Stimulated activated CD4-positive, alpha-beta T cell treated with anti-CD3 and anti-CD28 coated beads, Interleukin-15, amount 100 ng/mL, for 24 hours (primary cell): ENCODE measurements at places on chromosomes 1 and 21.

DNA sequence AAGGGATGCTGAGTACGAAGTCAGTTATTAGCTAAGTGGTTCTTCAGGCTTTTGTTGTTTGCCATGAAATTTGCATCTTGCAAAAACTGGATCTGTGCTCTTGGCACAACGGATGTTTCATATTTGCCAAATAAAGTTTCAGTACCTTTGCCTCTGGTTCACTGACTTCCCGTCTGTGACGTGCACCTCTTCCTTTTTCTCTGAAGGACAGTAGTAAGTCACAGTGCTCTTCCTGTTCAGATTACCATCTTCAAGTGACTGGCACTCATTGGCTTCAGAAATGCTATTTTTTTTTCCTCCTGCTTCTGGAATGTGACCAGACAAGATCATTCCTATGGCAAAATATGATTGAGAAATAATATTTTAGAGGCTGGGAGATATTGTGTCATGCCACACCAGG lies 75.9 kb upstream of the GREM2 start:
- peak; percentile 8 for DNase-seq

GRCh38 chr1:226912587-226913176 lies 27.4 kb upstream of the COQ8A start:
- DNase-seq: peak; percentile 62

DNA sequence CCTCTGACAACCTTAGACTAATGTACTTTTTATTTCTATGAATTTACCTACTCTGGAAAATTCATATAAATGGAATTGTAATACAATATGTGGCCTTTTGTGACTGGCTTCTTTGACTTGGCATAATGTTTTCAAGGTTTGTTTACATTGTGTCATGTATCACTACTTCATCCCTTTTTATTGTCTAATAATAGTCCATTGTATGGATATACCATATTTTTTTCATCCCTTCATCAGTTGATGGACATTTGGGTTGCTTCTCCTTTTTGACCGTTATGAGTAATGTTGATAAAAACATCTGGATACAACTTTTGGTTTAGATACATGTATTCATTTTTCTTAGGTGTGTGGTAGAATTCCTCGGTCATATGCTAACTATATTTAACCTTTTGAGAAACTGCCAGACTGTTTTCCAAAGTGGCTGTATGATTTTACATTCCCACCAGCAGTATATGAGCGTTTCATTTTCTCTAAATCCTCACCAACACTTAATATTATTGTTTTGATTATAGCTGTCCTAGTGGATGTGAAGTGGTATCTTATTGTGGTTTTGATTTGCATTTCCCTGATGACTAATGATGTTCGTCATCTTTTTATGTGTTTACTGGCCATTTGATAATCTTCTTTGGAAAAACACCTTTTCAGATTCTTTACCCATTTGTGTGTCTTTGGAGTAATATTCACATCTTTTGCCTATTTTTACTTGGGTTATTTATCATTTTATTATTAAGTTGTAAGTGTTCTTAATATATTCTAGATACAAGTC lies 3.5 kb downstream of the RO60 start:
- no peak for DNase-seq

- peak; percentile 46 for DNase-seq
Observed at GRCh38 chr21:33070998-33071769, 1.2 kb downstream of the OLIG1 start.

GRCh38 chr1:111127923-111128643 lies 11.8 kb downstream of the DRAM2 start:
- DNase-seq: no peak

GRCh38 chr1:234529950-234530237 lies 50.9 kb upstream of the TARBP1 start:
- DNase-seq: no peak

DNA sequence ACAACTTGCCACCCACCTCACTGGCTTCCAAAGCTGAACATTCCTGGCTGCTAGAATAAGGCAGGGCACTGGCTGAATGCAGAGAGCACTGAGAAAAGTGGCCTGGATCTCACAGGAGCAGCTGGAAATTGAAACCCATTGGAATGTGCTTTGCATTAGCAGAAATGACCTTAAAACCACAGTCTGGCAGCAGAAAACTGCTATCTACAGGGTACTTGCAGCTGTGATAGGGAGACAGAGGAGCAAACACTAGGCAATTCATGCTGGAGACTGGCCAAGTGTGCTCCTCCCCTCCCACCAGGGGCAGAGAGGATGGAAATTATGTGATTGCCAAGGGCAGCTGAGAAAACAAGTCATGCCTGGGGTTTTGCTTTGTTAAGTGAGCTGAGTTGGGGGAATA lies 47.2 kb downstream of the HSD3B1 start:
- no peak for DNase-seq

DNA sequence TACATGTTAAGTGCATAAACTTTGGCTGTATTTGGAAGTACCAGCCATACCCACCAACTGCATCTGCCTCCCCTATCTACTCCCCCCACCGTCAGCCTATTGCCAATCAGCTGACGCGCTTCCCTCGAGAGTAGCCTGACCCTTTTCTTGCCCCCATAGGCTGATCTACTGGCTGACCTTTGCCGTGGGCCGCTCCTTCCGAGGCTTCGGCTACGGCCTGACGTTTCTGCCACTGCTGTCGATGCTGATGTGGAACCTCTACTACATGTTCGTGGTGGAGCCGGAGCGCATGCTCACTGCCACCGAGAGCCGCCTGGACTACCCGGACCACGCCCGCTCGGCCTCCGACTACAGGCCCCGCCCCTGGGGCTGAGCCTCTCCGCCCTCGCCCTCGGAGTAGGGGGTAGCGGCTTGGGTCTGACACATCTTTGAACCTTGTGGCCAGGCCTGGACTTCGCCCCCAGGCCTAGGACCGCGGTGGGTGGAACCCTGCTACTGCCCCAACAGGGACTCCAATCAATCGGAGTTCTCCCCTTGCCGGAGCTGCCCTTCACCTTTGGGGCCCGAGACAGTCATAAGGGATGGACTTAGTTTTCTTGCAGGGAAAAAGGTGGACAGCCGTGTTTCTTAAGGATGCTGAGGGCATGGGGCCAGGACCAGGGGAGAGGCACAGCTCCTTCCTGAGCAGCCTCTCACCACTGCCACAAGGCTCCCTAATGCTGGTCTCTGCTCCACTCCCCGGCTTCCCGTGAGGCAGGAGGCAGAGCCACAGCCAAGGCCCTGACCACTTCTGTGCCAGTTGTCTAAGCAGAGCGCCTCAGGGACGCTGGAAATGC lies 4.0 kb downstream of the GLMP start:
- DNase-seq: peak; percentile 44

GRCh38 chr1:59568158-59568935 lies 246.4 kb upstream of the HOOK1 start:
- DNase-seq: no peak

DNA sequence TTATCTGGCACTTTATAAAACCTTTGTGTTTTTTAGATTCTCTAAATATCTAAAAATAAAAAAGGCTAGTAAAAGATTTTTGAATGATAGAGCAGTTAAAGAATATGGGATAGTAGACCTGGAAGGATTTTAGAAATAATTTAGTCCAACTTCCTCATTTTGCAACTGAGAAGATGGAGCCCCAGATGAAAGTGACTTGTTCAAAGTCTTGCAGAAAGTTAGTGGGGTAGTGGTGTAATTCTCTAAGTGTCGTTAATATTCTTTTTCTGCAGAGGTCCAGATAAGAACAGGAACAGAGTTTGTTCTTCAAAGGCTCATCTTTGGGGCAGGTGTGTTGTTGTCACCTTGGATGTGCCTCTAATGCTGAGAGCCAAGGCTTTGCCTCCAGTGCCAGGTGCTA lies 159.5 kb downstream of the DISC1 start:
- no peak for DNase-seq

- DNase-seq: no peak
Observed at GRCh38 chr1:239717097-239717917, 330.9 kb downstream of the CHRM3 start.

DNA sequence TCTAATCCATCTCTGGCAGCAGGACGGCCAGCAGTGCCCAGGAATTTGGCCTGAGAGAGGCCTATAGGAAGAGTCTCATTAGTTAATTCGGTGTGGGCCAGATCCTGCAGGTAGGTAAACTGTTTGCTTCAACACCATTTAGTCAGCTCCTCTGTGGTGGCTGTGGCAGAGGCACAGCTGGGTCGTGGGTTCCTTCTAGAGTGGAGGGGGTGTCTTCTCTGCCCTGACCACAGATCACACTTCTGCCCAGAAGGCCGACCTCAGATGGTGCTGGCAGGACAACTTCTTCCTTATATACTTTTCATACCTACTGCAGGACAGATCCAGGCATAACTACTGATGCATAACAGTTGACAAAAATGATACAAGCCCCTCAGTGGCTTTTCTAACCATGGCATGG lies 281.4 kb downstream of the RPS6KC1 start:
- DNase-seq: no peak

- no peak for DNase-seq
Observed at GRCh38 chr1:11187000-11187399, 2.2 kb upstream of the ANGPTL7 start.

DNA sequence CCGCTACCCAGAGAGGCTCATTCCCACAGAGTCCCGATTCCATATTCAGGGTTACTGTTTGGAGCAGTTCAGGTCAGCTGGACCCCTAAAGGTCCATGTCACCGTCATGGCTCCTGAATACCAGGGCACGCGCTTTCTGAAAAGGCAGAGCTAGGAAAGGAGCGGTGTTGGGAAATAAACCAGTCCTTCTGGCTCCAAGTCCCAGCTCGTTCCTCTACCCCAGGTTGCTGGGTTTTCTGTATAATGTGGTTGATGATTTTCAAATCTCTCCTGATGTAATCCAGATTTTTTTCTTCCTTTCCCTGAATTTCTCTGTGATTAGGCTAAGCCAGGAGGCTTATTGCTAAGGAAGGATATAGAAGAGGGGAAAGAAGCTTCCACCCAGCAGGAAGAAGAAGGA lies 14.0 kb upstream of the PKP1 start:
- no peak for DNase-seq

DNA sequence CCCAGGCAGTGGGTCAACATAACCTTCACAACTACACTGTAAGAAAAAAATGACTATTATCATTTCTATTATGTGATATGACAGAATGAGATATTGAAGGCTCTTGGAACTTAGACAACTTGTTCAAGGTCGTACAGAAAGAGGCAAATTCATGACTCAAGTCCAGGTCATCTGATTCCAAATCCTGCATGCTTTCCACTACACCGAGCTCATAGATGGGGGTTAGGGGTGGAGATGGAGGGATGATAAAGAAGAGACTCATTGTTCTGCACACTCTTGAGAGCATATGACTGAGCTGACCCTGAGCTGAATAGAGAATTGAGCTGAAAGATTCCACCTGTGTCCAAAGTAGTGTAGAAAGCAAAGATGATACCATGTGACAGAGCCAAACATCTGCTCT lies 2.8 kb downstream of the FCRL6 start:
- DNase-seq: no peak

- DNase-seq: peak; percentile 55
Observed at GRCh38 chr1:211327346-211327921, 801 bp downstream of the TRAF5 start.

GRCh38 chr1:235933017-235933765 lies 66.5 kb upstream of the LYST start:
- no peak for DNase-seq

DNA sequence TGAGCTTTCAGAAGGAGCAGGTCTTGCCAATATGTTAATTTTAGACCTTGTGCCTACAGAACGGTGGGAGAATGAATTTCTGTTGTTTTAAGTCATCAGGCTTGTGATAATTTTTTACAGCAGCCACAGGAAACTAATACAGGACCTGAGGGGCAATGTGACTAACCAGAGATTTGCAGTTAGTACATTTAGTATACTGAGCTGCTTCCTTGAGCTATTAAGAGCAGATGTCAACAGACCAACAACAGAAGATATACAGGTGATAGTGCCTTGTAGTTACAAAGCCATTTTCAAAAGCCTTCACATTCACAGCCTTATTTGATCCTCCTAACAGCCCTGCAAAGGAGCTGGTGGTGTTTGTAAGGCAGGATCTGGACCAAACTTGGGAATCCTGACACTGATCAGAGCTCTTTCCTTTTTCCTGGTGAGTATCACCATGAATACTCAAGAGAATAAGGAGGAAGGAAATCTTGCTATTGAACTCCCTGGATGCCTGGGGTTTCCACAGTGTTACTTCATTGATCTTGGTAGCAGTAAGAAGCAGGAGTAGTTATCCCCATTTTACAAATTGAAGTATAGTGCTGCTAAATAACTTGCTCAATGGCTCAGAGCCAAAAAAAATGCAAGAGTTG lies 4.7 kb upstream of the SLAMF1 start:
- no peak for DNase-seq

GRCh38 chr1:100335436-100335835 lies 16.9 kb upstream of the CDC14A start:
- DNase-seq: no peak

DNA sequence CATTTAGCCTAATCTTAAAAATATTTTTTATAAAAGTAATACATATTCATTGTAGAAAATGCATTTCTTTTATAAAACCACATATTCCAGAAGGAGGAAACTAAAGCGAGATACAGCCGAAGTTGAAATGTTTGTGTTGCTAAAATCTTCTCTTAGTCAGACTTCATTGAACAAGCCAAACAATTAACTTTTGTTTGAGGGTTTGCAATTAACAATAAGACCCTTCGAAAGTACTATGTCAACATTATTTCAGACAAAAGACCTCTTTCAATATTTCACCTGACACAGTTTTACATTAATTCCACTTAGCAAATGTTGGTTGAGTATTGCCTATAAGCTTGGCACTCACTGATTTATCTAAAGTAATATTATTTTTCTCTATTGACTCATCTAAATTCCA lies 354.0 kb upstream of the ADAMTS5 start:
- no peak for DNase-seq

- no peak for DNase-seq
Observed at GRCh38 chr1:202616355-202616915, 93.8 kb downstream of the SYT2 start.

DNA sequence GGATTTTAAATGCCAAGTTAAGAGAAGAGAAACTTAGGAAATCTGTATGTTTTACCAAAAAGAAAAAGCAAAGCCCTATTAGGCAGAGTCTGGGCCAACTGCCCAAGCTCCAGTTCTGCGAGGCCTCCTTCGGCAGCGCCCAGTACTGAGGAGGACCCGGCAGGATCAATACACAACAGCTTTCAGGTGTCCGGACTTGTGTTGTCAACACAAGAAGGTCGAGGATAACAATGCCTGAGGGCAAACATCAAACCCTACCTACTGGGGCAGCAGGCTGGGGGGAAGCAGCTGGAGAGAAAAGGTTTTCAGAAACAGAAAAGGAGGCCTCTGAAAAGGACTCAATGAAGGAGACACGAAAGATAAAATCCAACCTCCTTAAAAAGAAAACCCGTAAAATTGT lies 98.1 kb upstream of the GJB5 start:
- no peak for DNase-seq

DNA sequence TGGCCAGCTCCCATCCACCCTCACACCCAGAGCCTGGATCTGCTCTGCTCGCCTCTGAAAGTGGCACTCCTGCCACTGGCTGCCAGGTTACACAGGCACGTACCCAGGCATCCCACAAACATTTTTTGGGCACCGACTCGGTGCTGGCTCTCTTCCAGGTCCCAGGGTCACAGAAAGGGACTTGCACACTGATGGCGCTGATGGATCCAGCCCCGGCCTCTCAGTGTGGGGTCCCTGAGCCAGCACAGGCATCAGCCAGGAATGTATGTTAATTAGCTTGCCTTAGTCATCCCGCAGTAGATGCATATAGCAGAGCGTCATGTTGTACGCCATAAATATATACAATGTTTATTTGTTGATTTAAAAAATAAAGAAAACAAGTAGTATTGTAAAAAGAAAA lies 537.2 kb downstream of the NPHP4 start:
- DNase-seq: no peak
